ENCODE measurements at places on chromosomes 12 and 14.

- DNase-seq: no peak
Measured at GRCh38 chr12:1380171-1380851, 214.1 kb downstream of the FBXL14 start.

- DNase-seq: no peak
Measured at GRCh38 chr12:122067548-122067947, 11.0 kb upstream of the MLXIP start.

- DNase-seq: no peak
Measured at GRCh38 chr14:34171431-34172172, 220.7 kb upstream of the EGLN3 start.

- DNase-seq: no peak
Measured at GRCh38 chr14:67232066-67232465, 9.2 kb upstream of the PALS1 start.

DNA sequence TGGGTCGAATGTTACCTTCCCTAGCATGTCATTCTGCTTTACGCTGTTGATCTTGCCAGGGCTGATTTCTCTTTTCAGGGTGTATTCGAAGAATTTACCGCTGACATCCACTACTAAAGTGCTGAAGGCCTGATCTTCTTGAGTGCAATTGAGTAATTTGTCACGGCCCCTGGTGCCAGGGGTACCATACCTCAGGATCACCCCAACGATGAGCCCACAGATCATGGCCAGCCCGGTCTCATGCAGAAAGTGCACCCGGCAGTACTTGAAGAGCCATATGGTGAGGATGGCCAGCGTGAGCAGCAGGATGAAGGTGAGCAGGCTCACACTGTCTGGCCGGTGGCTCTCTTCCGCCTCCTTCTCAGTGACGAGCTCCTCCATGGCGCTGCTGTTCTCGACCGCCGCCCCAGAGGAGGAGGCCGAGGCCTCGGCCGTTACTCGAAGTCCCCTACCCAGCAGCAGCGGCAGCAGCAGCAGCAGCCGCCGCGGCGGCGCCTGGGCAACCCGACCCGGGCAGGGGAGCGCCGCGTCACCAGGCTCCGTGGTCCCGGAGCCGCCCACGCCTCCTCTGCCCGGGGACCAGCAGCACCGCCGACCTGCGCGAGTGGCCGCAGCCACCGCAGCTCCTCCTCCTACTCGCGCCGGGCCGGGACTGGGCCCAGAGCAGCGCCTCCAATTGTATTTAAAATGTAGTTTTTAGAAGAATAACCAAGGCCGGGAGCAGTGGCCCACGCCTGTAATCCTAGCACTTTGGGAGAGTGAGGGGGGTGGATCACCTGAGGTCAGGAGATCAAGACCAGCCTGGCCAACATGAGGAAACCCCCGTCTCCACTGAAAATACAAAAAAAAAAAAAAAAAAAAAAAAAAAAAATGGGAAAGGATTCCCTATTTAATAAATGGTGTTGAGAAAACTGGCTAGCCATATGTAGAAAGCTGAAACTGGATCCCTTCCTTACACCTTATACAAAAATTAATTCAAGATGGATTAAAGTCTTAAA is 58.5 kb upstream of the TMPO start:
- DNase-seq: no peak

DNA sequence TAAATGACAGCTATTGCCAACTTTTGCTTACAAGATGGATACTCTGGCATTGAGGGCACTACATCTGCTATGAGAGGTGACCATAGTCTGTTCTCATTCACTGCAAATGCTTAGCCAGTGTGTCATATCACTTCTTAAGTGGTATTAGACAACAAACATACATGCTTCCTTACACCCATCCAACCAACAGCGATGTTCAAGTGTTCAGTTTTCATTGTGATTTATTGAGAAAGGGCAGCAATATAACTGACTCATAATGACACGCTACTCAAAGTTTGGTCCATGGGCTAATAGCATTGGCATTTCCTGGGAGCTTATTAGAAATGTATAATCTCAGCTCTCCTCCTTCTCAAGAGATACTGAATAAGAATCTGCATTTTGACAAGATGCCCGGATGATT is 181.7 kb downstream of the NPAS3 start:
- DNase-seq: no peak

DNA sequence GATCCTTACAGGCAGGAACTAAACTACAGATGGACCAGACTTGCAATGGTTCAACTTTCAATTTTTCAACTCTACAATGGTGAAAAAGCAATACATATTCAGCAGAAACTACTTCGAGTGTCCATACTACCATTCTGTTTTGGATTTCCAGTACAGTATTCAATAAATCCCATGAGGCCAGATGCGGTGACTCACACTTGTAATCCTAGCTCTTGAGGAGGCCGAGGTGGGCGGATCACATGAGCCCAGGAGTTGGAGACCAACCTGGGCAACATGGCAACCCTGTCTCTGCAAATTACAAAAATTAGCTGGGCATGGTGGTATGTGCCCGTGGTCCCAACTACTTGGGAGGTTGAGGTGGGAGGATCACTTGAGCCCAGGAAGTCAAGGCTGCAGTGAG is 336.1 kb downstream of the MED13L start:
- no peak for DNase-seq

DNA sequence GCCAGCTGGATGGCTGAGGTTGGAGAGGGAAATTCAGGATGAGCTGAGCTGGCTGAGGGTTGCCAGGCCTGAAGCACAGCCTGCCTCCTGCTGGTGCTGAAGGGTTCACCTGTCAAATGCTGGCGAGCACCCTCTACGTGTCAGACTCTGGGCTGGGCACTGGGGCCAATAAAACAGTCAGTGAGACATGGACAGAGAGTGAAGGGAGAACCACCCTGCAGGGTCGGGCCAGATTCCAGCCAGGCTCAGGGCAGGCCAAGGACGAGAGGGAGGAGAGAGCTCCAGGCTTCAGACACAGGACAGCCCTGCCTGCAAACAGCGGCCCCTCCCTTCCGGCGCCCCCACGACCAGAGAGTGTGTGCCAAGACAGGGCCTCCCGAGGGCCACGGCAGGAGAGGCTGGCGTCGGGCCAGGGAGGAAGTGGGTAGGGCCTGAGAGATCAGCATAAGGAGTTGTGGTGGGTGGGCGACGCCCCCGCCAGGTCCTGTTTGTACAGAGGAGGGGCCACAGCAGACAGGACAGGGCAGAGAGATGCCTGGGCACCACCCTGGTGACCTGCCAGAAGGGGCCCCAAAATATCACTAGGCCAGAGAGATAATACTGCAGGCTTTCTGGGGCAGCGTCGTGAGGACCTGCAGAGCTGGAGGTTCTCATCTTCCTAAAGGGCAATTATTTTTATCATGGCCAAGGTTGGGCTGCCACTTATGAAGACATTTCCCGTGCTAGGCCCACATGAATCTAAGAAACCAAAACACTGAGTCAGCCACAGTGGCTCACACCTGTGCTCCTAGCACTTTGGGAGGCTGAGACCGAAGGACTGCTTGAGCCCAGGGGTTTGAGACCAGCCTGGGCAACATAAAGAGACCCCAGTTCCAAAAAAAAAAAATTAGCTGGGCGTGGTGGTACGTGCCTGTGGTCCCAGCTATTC is 73.1 kb upstream of the GPR68 start:
- peak; percentile 46 for DNase-seq

DNA sequence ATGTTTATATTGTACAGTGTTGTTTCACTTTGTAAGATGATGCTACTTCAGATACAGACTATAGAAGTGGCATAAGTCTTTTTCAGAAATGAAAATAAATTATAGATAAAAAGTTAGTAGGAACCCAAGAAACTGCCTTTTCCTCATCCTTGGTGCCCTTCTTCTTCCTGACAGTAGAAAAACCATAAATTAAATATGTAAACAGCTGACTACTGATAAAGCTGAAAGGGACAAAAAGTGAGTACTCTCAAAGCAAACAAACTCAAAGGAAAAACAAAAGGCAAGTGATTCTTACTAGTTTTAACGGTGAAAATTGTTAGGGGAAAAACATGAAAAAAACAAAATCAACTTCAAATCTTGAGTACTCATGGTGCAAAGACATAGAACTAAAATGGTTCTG is 8.6 kb upstream of the C12orf50 start:
- DNase-seq: no peak

GRCh38 chr12:94207849-94208621 is 59.7 kb downstream of the PLXNC1 start:
- no peak for DNase-seq

DNA sequence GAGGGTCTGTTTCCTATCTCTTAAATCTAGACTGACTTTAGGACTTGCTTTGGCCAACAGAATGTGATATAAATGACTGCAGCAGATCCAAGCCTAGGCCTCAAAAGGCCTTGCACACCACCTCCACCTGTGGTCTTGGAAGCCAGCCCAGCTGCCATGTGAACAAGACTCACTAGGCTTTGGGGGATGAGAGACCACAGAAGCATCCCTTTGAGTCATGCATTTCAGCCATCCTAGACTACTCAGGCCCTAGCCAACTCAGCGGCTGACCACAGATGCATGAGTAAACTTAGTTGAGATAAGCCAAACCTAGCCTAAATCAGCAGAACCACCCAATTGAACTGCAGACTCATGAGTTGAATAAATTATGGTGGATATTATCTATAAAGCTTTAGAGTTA is 87.7 kb downstream of the KCNH5 start:
- DNase-seq: no peak

- DNase-seq: no peak
Measured at GRCh38 chr12:118103201-118103600, 610 bp downstream of the VSIG10 start.

- DNase-seq: no peak
Measured at GRCh38 chr12:52896190-52897100, 8.4 kb downstream of the KRT8 start.

GRCh38 chr12:104106965-104107364 is 31.0 kb downstream of the NFYB start:
- no peak for DNase-seq

DNA sequence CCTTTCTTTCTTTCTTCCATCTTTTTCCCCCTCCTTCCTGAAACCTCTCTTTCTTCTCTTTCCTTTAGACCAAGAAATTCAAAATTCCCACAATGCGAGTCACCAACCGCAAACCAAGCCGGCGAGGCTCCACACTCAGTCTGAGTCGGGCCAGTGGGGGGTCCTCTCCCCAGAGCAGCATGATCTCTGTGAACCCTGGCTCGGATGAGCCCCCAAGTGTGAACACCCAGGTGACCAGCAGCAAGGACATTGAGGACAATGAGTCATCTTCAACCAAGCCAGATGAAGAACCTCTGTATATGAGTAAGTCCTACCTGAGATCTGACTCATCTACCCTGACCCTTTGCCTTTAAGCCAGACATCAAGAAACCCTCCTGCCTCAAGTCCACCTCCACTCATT is 88.6 kb upstream of the TMEM233 start:
- no peak for DNase-seq

DNA sequence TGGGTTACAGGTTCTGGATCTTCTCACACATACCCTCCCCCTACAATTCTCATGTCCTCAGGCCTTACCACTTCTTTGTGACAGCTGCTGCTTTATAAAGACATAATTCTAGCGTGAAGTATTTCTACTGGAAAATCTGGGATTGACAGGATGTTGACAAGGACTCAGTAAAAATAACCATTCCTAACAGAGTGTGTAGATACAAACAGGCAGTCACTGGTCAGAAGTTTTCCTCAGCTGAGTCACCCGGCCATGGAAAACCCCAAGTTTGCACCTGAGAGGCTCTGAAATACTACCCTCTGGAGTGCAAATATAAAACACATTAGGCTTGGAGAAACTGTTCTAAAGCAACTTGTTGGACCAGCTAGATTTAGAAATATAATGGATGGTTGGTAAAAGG is 54.4 kb downstream of the SPPL3 start:
- no peak for DNase-seq

GRCh38 chr14:32009221-32009975 is 67.7 kb upstream of the ARHGAP5 start:
- no peak for DNase-seq

DNA sequence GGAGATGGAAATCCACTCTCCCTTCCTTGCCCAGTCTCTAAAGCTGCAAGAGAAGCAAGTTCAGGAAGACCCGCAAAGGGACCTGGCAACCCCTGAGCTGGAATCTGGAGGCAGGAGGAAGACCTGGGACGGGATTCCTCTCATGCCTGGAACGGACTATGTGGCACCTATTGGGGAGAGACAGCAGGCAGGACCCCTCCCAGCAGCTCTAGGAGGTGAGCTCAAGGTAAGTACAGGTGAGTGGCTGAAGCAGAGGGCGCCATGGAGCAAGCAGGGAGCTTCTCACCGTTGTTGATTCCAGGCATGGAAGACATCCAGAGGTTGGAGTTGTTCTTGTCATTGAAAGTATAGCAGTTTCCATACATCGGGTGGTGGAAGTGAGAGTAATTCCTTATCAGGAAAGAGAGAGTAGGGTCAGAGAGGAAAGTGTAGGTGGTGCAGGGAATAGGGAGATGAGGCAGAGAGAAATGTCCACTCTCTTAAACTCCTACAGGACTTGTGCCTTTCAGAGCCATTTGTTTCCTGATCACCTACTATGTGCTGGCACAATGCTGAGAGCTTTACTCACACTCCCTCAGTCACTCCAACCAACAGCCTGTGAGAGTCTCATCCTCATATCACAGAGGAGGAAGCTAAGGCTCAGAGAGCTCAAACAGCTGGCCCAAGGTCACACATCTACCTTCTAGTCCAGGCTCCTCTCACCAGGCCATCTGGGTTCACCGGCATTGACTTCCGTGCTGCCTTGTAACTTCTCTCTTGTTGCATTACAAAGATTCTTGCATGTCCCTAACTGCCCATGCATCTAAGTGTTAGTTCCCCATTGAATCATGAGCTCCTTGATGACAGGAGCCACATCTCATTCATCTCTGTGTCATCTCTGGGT is 13.9 kb upstream of the TNFRSF1A start:
- no peak for DNase-seq

DNA sequence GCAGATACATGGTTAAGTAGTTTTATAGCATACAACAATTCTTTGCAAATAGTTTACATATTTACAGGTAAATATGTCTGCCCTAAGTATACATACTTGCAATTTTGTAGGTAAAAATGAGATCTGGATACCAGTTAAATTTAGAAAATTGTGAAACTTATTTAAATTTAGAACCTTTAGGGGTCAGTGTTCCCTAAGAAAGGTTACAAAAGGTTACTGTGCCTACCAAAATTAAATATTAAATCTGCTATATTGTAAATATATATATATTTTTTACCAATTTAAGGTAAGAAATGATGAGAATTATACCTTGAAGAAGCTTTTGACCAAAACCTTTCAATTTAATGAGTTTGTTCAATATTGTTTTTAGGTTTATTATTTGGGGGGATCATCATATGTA is 54.0 kb downstream of the MIPOL1 start:
- DNase-seq: no peak

- DNase-seq: no peak
Measured at GRCh38 chr12:110254971-110255540, 26.0 kb upstream of the ATP2A2 start.
